ENCODE measurements at places on chromosomes 11 and 22.

GRCh38 chr11:45073685-45074141 is 72.7 kb upstream of the PRDM11 start:
- no peak for DNase-seq

DNA sequence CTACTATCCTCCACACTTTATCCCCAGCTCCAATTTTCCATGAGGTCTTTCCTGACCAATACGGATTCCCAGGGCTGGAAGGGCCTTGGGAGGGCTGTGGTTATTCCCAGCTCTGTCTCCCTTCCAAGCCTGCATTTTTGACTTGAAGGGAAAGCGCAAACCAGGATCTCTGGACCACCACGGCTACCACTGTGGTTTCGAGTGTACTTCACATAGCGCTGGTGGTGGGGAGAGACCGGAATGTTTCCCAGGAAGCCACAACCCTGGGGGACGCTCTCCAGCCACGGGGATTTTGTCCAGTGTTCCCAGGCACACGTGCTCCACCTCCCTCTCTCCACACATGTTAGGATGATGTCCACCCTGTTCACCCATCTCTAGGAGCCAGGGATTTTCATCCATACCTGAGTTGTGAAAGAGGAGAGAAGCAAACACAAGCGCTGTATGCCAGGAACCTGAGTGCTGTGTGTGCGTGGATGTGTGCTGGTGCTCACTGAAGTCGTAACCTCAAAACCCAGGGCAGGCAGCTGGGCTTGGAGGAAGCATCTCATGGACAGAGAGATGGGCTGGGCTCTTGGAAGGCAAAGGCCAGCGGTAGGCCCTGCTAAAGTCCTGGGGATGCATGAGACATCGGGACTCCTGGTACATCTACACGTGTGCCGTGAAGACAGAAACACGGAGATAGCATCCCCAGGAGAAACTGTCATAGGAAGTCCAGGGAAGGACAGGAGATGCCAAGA is 1.3 kb upstream of the NPTXR start:
- DNase-seq = no peak

DNA sequence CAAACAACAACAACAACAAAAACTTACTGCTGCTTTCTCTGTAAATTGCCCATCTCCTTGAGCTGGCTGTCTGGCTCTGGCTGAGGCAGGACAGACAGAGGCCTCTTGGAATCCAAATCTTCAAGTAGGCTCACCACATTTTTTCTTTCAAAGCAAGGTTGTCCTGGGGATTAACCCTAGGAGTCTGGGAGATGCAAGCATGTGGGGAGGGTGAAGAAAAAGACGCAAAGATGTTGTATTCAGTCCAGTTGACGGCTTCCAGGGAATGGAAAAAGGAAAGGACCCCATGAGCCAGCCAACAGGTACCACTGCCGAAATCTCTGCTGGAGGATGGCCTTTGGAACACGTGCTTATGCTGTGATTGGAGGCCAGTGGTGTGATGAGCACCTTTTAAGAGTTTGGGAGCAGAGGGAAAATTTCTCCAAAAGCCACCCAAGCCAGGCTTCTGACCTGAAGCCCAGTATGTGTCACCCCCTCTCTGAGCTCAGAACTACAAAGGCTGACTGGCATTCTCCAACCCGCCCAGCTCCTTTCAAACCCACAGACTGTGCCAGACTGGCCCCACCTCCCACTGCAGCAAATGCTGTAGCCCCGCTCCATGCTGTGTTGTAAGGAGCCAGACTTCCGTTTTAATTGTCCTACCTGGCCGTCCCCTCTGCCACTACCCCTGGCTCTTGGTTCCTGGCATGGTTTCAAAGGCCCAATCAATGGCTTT is 10.8 kb downstream of the BLID start:
- no peak for DNase-seq

GRCh38 chr22:46081036-46081830 is 69.1 kb upstream of the PPARA start:
- DNase-seq = no peak

DNA sequence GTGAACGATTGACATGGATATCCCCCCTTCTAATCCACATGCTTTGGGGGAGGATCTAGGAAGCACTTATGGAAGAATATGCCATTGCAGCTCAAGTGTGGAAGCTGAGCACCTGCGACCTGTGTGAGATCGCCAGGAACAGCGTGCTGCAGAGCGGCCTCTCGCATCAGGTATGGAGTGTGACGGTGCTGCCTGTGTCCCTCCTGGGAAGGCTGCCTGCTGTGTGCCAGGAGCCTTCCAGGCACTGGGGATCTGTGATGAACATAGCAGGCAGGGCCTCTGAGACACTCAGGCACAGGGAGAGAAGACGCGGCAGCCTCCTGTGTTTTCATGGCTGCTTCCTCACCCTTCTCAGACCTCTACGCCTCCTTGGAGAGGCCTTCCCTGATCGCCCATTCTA is 36.5 kb downstream of the RNF141 start:
- DNase-seq = no peak

DNA sequence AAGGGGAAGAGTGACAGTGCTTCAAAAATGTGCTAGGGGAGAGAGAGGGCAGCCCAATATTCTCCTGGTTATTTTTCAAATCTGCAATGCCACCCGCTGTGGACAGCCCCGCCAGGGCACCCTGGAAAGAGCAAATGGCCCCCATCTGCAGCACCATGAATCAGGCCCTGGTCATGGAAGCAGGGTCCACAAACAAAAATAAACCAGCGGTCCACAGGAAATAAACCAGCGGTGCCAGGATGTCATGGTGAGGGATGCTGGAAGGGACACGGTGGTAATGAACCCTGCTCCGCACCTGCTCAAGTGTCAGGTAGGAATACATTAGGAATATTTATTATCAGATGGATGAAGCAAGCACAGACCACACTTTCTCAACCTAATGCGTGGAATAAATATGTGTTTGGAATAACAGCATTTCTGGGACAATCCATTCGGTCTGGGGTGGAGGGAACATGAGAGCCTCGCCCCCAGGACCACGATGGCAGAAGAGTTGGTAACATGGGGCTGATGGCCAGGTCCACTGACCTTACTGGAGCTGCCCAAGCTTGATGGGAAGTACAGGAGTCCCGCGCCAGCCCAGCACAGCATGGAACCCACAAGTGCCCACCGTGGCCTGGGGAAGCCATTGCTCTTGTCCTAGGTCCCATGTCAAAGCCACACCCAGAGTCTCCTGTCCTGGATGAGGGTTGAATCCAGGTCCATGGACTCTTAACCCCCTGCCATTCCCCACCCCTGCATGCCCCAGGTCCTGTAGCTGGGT is 181.7 kb downstream of the BRD1 start:
- no peak for DNase-seq
